Erythroblast (primary cell): ENCODE measurements at places on chromosomes 5 and 9.

- no peak for DNase-seq
These were observed 7.8 kb upstream of the TPM2 start for GRCh38 chr9:35697486-35697885.

- DNase-seq: no peak
These were observed 172.2 kb upstream of the ANKRD55 start for GRCh38 chr5:56405116-56405908.

- no peak for DNase-seq
These were observed 385.8 kb downstream of the EFNA5 start for GRCh38 chr5:107284822-107285525.

DNA sequence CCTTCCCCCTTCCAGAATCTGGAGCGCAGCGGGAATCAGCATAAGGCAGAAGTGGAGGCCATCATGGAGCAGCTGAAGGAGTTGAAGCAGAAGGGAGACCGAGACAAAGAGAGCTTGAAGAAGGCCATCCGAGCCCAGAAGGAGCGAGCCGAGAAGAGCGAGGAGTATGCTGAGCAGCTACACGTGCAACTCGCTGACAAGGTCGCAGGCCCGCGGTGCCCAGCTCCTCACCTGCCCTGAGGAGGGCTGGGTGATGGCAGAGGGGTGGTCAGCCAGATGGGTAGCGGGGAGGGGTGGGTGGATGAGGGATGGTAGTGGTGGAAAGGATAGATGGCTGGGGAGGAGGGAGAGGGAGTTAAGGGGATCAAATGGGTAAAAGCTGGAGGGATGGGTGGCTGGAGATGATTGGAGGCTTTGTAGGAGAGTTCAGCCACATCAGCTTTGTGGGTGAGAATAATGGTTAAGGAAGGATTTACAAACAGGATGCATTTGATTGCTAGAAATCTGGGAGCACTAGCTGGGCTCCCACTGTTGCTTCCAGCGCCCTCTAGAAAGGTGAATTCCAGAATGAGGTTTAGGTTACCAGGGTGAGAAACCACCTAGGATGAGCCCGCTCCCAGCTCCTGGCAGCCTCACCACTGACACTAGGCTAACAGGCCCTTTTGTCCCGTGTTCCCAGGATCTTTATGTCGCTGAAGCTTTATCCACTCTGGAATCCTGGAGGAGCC lies 19.7 kb upstream of the GLE1 start:
- DNase-seq: no peak

- DNase-seq: no peak
These were observed 807 bp upstream of the PLGRKT start for GRCh38 chr9:5438301-5439162.

- no peak for DNase-seq
These were observed 23.2 kb upstream of the LRRC14B start for GRCh38 chr5:167982-168660.

- DNase-seq: no peak
These were observed 302.1 kb downstream of the NR2F1-AS1 start for GRCh38 chr5:93278896-93279295.

- no peak for DNase-seq
These were observed 59.1 kb upstream of the NIPAL4 start for GRCh38 chr5:157400741-157401495.

- DNase-seq: peak; percentile 38
These were observed 75.4 kb upstream of the ANKH start for GRCh38 chr5:14946815-14947620.

DNA sequence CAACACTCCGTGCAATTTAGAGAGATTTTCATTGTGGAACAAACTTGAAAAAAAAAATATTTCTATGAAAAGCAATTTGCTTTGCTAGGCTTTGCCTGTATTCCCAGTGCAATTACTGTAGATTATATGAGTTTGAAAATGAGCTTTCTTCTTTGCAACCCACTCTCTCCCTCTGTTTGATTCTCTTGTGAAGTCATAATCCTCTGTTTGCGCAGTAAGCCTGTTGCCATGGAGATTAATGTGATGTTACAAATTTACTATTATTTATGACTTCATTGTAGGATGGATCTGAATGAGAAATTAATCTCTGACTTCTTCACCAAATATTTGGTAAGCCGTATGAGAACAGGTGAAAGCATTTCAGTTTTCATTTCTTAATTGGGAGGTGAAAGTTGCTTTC lies 320.3 kb downstream of the SPATA31D1 start:
- DNase-seq: no peak

DNA sequence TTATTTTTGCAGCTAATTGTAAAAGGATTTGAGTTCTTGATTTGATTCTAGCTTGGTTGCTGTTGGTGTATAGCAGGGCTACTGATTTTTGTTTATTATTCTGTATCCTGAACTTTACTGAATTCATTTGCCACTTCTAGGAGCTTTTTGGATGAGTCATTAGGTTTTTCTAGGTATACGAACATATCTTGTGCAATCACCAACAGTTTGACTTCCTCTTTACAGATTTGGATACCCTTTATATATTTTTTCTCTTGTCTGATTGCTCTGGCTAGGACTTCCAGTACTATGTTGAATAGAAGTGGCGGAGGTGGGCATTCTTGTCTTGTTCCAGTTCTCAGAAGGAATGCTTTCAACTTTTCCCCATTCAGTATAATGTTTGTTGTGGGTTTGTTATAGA lies 210.8 kb downstream of the FGF10 start:
- no peak for DNase-seq

GRCh38 chr5:5497152-5497788 lies 74.8 kb downstream of the ICE1 start:
- DNase-seq: peak; percentile 13

DNA sequence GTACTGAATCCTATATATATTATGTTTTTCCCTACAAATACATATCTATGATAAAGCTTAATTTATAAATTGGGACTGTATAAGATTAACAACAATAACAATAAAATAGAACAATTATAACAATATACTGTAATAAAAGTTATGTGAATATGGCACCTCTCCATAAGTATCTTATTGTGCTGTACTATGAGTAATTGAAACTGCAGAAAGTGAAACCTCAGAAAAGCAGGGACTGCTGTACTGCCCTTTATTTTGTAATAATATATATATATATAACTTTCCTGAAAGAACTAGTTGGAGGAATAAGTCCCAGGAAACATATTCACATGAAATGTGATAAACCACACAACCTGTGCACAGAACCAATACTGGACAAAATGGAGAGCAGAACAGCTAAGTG lies 77.3 kb downstream of the PAM start:
- DNase-seq: no peak

DNA sequence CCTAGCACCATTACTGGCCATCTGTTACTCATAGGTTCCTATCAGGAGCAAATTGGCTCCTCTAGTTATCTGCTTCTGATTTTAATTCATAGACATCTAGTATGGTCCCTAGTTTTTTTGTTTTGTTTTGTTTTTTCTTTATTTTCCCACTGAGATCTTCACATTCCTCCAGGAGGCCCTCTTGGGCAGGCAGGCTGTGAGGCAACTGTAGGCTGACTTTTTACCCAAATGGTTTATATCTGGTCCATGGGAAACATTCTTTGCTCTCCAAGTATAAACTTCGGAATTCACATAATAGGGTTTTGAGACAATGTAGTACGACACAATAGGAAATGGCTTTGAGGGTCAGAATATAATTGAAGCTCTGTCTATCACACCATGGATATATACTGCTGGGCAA lies 250.9 kb upstream of the DAB2 start:
- DNase-seq: no peak

- DNase-seq: no peak
These were observed 39.9 kb upstream of the SMIM15 start for GRCh38 chr5:61202213-61202612.

- no peak for DNase-seq
These were observed 53.0 kb upstream of the RFX3 start for GRCh38 chr9:3578786-3579185.

GRCh38 chr9:114416906-114417305 lies 29.1 kb upstream of the AKNA start:
- no peak for DNase-seq

GRCh38 chr5:98042961-98043360 lies 730.5 kb upstream of the RGMB start:
- DNase-seq: no peak

GRCh38 chr9:114906922-114907571 lies 23.3 kb downstream of the TNFSF8 start:
- DNase-seq: peak; percentile 16

DNA sequence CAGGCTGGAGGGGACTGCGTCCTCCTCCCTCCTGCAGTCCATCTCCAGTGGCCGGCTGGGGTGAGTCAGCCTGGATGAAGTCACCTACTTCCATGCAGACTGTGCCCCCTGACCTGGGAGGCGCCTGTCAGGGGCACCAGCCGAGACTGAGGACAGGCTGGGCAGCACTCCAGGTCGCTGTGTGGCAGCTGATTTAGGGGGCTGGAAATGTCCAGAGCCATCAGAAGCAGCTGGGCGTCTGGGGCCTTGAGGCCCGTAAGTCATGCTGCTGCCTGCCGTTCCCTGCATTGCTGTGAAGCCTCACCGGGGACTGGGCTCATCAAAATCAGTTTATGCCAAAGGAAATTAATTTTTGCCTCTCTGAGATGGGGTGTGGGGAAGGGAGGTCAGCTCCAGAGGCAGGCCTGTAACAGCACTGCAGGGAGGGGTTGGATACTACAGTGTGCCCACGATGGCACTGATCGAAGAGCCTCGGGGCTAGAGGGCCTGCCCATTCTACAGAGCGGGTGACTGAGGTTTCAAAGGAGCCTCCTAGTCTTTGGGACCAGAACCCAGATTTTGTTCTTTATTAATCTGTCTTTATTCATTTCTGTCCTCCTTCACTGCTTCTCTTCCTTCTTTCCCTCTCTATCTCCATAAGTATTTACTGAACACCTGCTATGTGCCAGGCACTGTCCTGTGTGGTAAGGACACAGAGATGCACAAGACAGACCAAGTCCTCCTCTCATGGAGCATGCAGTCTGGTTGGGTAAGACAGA lies 70.4 kb upstream of the PSD2 start:
- DNase-seq: no peak

GRCh38 chr9:99635032-99635431 lies 186.7 kb upstream of the NR4A3 start:
- DNase-seq: no peak

DNA sequence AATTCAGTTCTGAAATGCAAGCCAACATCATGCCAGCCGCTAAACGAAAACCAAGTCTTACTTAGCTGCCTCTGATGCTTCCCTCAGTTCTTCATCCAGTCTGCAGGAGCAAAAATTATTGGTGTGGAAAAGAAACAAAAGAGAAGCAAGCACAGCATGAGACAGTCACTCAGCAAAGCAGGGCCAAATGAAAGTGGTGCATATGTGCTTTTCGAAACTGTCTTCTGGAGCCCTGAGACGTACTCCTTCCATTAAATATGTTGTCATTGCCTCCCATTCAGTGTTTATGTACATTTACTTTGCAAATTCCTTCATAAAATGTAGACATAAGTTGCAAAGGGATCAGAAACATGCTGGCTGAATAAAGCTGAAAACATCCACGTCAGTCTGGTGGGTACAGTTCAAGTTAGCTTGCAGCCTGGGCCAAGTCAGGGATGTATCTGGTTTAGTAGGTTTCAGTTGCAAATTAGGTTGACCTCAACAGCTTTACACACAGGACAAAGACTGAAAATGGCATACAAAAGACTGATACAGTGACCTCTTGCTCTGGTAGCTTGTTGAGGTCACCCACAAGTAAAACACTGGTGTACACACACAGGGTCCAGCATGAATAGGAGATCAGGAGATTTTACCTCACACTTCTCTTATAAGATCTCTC lies 139.7 kb upstream of the PCA3 start:
- no peak for DNase-seq

GRCh38 chr9:81119591-81119990 lies 569.8 kb downstream of the TLE1 start:
- no peak for DNase-seq

DNA sequence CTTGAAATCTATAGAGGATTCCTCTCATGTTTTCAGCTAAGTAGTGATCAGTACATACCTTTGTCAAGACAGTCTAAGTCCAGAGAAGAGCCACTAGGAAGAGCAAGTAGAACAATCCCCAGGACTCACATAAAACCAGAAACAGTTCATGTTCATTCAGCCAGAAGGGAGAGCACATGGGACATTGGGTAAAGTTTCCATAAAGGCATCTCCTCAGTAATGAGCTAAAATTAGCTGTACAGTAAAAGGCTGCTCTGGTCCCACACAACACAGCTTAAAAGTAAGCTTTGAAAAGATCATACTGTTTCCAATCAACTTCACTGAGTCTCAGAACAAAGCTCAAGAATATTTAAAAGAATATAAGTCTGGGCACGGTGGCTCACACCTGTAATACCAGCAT lies 32.4 kb downstream of the HOMER1 start:
- no peak for DNase-seq

DNA sequence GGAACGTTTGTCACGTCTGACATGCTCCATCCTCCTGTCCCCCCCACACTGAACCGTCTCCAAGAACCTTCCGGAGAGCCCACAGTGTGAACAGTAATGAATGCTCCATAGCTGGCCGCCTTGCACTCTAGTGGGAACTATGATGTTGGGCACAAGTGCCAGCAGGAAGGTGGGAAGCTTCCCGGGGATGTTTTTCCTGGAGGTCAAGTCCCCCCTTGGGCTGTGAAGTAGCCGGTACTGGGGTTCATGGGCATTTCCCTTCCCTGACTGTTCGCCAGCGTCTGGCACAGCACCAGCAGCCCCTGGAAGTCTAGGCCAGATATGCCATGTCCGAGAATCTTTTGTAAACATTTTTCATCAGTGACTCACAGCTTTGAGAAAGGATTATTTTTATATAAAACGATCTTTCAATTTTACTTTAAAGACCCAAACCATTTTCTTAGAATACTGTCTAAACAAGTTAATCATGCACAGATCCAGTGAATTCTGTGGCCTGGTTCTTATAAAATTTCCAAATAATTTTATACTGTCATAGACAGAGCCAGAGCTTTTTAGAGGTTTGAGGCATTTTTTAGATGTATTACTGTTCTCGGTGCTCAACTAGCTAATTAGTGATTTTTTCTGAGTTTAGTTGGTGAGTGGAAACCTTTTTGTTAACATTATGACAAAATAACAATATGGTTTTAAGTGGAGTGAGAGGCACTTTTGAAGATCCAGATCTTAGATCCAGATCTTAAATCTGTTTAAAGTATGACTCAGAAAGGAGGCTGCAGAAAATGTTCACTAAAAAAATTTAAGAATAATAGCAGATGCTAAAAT lies 11.6 kb downstream of the ABL1 start:
- DNase-seq: no peak

- no peak for DNase-seq
These were observed 265.6 kb downstream of the TLE1 start for GRCh38 chr9:81423589-81424326.

DNA sequence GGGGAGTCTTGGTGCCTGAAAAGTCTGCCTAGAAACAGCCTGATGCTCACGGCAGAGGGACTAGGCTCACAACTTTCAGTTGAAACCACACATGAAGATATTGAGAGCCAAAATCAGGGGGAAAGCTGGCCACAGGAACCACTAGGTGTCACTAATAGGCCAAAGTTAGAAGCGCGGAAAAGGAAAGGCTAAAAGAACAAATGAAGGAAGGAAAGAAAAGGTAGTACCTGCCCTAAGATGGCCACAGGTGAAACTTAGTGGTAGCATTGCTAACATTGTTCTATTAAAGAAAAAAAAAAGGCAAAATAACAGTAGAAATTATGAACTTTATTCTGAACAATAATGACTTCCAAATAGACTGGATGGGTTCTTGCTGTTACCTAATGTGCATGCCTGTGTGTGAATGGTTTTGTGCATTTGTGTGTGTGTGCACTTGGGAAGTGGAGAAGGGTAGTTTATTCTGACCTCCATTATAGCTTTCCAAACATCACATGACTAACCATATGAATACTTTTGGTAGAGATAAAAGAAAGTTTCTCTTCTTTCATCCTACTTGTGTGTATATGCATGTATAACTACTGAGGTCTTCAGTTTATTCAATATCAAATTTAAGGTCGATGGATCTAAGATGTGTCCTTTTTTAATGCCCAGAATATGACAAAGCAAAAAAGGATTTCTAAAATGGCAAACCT lies 2.1 kb upstream of the RFESD start:
- DNase-seq: peak; percentile 66
